Left lobe of liver (tissue), 2 donors: ENCODE measurements at places on chromosomes 3 and 15. TPM values are rescaled to one million over a fixed set of nuclear protein-coding genes. Genes with fewer than 3 reads are reported as not detected.

The FHIT gene
- 5.1 TPM for total RNA-seq

DNA sequence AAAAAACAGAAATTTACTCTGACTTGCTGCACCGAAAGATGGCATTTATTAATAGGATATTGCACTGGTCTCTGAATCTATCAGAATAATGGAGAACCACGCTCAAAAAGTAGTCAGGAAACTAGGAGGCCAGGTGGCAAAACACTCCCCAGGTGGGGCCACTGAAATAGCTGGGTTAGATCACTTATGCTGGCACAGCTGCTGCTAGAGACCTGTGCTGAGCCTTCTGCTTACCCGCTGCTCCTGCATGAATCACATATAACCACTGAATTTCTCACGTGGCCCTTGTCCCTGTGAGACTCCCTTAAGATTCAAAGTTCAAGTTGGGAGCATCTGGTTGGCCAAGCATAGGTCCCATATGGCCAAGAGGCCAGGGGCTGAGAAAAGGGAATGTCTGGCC, 66.0 kb upstream of the OXTR start:
- DNase-seq: no peak

DNA sequence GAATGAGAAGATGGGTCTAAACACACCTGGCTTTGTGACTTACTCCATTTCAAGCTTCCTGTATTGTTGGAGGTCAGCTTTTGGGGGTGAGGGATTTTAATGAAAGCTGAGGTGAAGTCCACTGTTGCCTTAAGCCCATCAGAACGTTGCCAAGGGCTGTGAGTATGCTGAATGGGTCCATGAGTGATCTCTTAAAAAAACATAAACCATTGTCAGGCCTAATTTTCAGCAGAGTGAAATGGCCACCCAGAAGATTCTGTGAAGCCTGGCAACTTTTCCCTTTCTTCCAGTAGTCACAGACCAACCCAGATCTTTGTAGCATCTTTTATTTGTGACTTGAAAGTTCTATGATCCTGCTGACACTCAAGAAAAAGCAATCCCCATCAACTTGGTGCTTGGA, 87.0 kb downstream of the SMAD3 start:
- no peak for DNase-seq

GRCh38 chr15:40831861-40832260, 3.4 kb upstream of the PPP1R14D start:
- no peak for DNase-seq

DNA sequence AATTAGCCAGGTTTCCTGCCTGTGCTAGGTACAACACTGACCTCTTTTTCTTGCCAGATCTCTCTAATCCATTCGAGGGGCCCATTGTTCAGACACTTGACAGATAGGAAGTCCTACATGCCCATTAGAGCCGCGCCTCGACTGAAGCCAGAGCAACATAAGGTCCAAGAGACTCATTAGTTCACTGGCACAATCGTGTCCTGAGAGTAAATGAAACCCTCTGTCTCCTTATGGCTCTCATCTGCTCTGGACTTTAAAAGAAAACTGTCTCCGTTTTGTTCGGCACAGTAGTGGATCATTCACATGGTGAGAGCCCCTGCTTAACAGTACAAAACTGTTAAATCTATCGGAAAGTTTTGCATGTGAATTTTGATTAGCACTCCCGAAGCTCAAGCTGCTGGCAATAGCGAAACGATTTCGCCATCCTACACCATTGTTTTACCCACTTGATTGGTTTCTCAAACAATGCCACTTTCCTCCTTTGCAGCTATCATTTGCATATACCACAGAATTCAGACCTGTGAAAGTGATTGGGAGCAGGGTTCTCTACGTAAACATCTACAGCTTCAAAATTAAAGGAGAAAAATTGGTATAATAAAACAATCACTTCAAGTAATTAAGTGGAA, 19.0 kb upstream of the C15orf61 start:
- no peak for DNase-seq
